ENCODE measurements at places on chromosomes 2 and 18. TPM values are rescaled to one million over a fixed set of nuclear protein-coding genes. Genes with fewer than 3 reads are reported as not detected.

Gene NAGK
- total RNA-seq = 98.4 TPM

Gene MOCOS
- 3.2 TPM for total RNA-seq

Gene ANKRD29
- total RNA-seq = 2.4 TPM

Gene DLX1
- 5.1 TPM for total RNA-seq

Gene ANKRD53
- total RNA-seq = 4.9 TPM

Gene UPP2
- total RNA-seq = not detected

DNA sequence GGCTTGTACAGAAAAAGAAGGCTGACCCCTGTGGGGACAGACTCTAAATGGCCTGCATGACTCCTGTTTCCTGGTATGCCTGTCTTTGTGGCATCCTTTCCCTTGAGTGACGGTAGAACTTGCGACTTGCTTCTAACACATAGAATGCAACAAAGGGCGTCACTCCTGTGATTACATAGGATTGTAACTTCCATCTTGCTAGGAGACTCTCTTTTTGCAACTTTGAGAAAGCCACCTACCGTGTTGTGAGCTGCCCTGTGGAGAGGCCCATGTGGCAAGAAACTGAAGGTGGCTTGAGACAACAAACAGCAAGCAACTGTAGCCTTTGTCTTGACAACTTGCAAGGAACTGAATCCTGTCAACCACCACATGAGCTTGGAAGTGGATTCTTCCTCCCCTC lies 46.5 kb downstream of the THNSL2 start:
- no peak overlapping the region for H3K27ac ChIP-seq
- peaks cover 8% of the 10 kb centered on the region for H3K4me1 ChIP-seq
- no peak overlapping the region for H3K4me3 ChIP-seq
- no peaks in the 10 kb centered on the region for H3K36me3 ChIP-seq

GRCh38 chr2:119364798-119365197 lies 1.8 kb downstream of the C2orf76 start:
- no peak overlapping the region for H3K27ac ChIP-seq
- H3K36me3 ChIP-seq = peaks cover 5% of the 10 kb centered on the region
- peaks cover 24% of the 10 kb centered on the region for H3K4me1 ChIP-seq
- H3K4me3 ChIP-seq = peak overlapping the region; percentile 91

DNA sequence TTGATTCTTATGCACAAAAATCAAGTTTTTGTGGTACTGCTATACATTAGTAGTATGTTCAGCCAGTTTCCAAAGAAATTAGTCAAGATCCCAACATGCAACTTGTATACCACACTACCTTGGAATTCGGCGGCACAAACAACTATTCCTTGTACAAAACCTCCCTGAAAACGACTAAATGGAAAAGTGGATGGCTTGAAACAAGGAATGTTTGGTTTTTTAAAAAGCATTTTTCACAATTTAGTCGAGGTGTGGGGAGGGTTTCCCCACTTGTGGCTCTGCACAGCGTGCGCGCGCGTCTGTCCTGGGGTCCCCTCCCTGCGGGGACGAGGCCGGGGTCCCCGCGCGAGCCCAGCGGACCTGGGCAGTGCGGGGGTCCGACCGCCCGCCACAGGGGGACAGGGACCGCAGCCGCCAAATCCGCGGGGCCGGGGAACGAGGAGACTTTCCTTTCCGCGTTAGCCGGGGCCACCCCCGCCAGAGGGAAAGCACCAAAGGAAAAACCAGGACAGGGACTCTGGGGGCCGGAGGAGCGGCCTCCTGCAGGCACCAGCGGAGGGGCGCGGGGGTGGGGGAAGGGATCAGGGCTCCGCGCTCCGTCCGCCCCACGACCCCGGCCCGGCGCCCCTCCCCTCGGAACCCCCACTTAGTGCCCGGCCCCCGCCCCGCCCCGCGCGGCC lies 534 bp upstream of the SOCS6 start:
- DNase-seq = no peak
- H3K36me3 ChIP-seq = no peaks in the 10 kb centered on the region
- no peaks in the 10 kb centered on the region for H3K27me3 ChIP-seq

- no peak overlapping the region for H3K27ac ChIP-seq
- no peak for DNase-seq
- H3K27me3 ChIP-seq = no peaks in the 10 kb centered on the region
- no peak overlapping the region for H3K4me3 ChIP-seq
Observed at GRCh38 chr2:193973781-193974180, 1683.2 kb upstream of the SLC39A10 start.

GRCh38 chr18:63312737-63313395 lies 6.7 kb downstream of the BCL2 start:
- H3K27me3 ChIP-seq = peaks cover 13% of the 10 kb centered on the region
- no peak for DNase-seq
- H3K4me3 ChIP-seq = no peak overlapping the region
- H3K36me3 ChIP-seq = no peaks in the 10 kb centered on the region

DNA sequence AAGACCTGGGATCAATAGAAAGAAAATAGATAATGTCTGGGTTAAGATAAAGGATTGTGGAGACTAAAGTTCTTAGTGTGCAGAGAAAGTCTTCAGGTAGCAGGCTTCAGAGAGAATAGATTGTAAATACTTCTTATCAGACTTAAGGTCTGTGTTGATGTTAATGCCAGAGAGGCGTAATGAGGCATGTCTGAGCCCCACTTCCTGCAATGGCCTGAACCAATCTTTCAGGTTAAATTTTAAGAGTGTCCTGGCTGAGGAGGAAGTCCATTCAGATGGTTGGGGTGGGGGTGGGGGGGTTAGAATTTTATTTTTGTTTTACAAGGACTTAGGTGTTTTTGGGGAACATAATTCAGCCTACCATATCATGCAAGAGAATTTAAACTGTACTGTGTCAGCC lies 129.5 kb downstream of the EVA1A start:
- H3K27ac ChIP-seq = no peak overlapping the region
- H3K27me3 ChIP-seq = no peaks in the 10 kb centered on the region
- peaks cover 1% of the 10 kb centered on the region for H3K36me3 ChIP-seq
- peaks cover 55% of the 10 kb centered on the region for H3K4me1 ChIP-seq
- DNase-seq = no peak

GRCh38 chr18:39232490-39232889 lies 1666.9 kb upstream of the CELF4 start:
- H3K4me1 ChIP-seq = peaks cover 5% of the 10 kb centered on the region
- DNase-seq = no peak
- H3K27me3 ChIP-seq = no peaks in the 10 kb centered on the region
- no peaks in the 10 kb centered on the region for H3K36me3 ChIP-seq

- peaks cover 5% of the 10 kb centered on the region for H3K36me3 ChIP-seq
- DNase-seq = no peak
- no peak overlapping the region for H3K27ac ChIP-seq
- no peak overlapping the region for H3K4me3 ChIP-seq
- peaks cover 2% of the 10 kb centered on the region for H3K4me1 ChIP-seq
- H3K27me3 ChIP-seq = peaks cover 16% of the 10 kb centered on the region
Observed at GRCh38 chr18:79383388-79384056, 12.2 kb upstream of the NFATC1 start.

Data from mesothelial cell of epicardium (in vitro differentiated cells).